Activated CD8-positive, alpha-beta memory T cell treated with anti-CD3 and anti-CD28 coated beads for 24 hours (primary cell): ENCODE measurements at places on chromosomes 5 and 9.
A peak's percentile ranks its signal among the peaks of the same experiment; 100 is the strongest.

GRCh38 chr5:152170350-152170749 lies 234.7 kb downstream of the NMUR2 start:
- DNase-seq, result no peak

- no peak for DNase-seq
Measured at GRCh38 chr9:6433410-6433809, 20.4 kb downstream of the UHRF2 start.

GRCh38 chr9:94780516-94780950 lies 54.0 kb downstream of the AOPEP start:
- no peak for DNase-seq

DNA sequence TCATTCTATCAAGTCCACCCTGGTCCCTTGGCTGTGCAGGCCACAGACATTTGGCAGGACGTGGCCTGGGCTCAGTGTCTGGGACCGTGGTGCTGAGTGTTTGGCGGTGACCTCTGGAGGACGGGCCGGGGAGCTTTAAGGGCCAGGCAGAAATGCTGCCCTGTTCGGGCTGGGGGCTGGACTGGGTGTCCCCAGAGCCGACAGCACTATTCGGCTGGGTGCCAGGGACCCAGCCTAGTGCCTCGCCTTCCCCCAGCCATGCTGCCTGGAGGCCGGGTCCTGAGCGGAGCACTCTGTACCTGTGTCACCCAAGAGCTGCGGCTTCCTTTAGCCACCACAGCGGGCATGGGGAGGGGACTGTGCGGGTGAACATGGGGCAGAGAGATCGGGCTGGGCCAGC lies 40.4 kb downstream of the COL5A1 start:
- DNase-seq, result no peak

DNA sequence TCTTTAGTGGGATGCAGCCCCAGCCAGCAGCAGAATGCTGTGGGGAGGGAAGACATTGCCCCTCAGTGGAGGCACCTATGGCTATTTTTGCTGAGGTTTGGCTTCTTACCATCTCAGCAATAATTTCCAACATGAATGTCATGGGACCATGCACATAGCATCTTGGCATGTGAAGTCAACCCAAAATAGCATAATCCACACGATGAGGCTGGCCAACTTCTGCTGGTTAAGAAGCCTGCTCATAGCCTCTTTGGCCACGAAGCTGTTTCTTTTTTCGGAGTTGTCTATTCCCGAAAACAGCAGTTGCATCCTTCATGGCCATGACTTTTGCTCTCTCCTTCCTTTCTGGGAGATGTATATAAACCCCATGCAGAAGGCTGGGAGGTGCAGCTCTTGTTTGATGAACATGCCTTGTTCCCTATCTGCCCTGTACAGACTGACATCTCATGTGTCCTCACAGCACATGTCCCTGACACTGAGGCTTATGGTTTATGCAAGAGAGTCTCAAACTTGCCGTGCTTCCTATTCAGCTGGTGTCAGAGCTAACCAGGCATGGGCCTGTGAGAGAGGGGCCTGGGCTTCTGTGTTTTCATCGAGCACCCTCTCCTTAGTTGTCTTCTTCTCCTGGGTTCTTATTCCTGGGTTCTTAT lies 45.3 kb downstream of the SYK start:
- peak; percentile 37 for DNase-seq

- no peak for DNase-seq
Measured at GRCh38 chr5:5342784-5343183, 79.7 kb upstream of the ICE1 start.

DNA sequence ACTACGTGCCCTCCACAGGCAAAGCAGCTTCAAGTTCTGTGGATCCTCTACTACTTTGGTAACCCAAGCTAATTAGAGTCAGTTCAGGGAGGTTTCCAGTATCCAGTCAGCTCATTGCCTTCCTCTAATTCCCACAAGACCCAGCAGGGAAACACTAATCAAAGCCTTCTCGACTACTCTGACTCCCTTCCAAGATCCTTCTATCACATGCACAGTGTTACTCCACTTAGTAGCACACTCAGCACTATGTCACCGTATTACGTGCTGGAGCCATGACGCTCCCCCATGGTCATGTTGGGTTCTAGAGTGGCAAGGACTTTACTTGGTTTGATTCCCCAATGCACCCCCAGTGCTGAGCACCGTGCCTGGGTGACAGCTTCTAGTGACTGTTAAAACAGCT lies 53.0 kb downstream of the DCP2 start:
- no peak for DNase-seq

DNA sequence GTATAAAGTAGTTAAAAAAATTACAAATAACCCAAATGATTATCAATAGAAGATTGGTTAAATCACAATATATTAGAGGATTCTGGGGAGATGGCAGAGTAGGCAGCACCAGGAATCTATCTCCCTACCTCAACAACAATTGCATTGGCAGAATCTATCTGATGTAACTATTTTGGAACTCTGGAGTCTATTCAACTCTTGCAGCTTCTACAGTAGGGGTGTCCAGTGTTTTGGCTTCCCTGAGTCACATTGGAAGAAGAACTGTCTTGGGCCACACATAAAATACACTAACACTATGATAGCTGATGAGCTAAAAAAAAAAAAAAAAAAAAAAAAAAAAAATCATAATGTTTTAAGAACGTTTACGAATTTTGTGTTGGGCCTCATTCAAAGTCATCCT lies 29.2 kb upstream of the ECM2 start:
- no peak for DNase-seq

- no peak for DNase-seq
Measured at GRCh38 chr9:21432672-21433425, 7.4 kb upstream of the IFNA1 start.

- no peak for DNase-seq
Measured at GRCh38 chr5:16531063-16531648, 65.6 kb upstream of the ZNF622 start.
